ENCODE measurements at places on chromosomes 3 and 15.

GRCh38 chr15:26771578-26772153, 1.2 kb downstream of the GABRB3 start:
- DNase-seq = peak; percentile 6

DNA sequence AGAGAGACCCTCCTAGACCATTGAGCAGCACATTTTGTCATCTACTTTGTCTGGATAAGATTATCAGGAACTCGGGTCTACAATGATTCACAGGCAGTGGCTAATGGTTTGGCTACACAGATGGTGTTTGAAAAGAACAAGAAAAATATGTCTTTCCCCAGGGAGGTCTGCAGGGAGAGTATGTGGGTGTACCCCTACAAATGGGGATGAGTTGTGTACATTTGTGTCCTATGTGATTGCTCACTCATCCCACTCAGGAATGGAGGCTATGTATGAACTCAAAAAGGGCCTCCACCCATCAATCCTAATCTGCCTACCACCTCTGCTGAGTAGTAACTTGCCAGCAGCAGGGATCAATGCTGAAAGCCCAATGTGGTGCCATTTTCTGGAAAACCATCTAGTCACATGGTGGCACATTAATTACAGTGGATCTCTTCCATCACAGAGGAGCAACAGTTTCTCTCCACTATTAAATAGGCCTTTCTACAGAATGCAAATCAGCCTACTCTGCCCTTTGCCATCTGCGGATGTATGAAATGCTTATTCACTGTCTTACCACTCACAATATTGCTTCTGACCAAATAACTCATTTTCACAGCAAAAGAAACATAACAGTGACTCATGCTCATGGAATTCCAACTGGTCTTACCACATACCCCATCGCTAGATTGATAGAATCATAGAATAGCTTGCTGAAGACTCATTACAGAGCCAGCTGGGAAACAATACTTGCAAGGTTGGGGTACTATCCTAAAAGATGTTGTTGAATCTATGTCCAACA, 48.3 kb upstream of the TRIM42 start:
- DNase-seq = no peak

DNA sequence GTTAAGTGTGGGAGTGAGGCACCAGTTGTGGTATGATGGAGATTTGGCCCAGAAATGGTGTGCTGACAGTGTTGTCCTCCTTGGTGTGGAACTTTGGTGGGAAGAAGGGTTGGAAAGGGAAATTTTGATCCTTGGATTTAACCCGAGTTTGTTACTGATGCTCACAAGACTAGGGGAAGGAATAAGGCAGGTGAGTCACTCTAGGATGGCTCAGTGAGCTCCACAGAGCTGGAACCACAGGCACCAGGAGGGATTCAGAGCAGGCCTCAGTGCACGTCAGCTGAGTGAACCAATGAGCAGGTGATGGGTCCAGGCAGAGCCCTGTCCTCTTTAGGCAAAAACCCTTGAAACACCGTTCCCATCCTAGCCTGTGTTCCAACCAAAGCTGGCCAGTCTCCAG, 11.4 kb downstream of the CHRD start:
- DNase-seq = no peak

GRCh38 chr3:42302924-42303634, 37.1 kb upstream of the CCK start:
- DNase-seq = peak; percentile 63

GRCh38 chr3:134897391-134898141, 102.5 kb downstream of the EPHB1 start:
- DNase-seq = no peak

- DNase-seq = no peak
These were observed 25.6 kb downstream of the IQCH start for GRCh38 chr15:67280217-67280616.

DNA sequence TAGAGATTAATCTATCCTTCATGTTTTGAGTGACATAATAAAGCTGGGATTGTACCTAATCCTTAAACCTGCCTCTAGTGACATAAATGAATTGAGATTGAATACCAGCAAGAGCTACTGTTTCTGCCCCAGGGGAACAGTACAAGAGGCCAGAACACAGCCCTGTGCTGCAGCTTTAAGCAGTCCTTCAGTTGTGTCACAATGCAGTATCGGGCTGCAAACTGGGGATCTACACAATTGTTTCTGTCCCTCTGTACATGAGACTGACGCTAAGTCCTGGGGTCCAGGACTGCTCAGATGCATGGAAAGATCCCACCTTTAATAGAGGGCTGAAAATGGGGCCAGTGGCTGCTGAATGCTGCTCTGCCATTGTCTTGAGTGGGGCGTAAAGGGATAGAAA, 87.5 kb downstream of the MINAR1 start:
- no peak for DNase-seq

DNA sequence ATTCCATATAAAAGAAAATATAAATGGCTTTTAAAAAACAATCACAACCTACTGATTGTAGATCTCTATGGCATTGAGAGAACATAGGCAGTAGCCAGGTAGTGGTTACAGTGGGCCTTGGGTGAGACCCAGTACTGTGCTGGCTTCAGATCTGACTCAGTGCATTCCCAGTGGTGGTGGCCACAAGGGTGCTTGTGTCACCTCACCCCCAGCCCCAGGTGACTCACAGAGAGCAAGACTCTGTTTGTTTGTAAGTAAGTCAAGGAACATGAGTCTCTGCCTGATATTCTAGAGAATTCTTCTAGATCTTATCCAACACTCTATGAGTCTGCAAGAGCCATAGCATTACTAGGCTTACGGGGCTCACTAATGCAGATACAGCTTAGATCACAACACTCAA, 118.8 kb upstream of the AZI2 start:
- no peak for DNase-seq

Data from common myeloid progenitor, CD34-positive (primary cell).